Activated T-helper 2 cell treated with anti-CD3 and anti-CD28 coated beads, Interferon-gamma antibody, Interleukin-2, Interleukin-4, amounts not matched to agents 10 μg/mL and 5 μg/mL and 100 μg/mL, durations not matched to agents 14 hours and 24 hours and 36 hours (primary cell): ENCODE measurements at places on chromosomes 12 and 14.

DNA sequence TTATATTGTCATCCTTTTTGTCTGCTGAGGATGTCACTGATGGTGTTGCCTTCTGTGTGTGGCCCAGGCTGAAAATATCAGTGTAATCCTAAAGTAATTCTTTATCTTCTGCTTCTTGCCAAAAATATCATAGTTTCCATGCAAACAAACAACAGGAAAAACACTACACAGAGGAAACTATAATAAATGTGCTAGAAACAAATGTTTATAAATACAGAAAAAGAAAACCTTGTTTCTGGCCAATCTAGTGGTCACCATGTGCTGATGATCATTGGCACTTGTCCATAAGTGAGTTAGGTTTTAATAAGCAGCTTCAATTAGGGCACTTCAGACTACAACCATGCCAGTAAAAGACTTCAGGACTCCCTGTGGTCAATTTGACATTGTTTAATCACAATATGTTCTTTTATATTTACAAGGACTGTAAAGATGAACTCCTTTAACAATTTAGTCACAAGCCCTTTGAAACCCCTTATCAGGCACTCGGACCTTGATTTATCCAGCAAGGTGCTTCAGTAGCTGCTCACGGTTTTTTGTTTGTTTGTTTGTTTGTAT, 124.8 kb downstream of the TMTC3 start:
- H3K36me3 ChIP-seq: no peaks in the 10 kb centered on the region
- H3K4me3 ChIP-seq: no peak overlapping the region
- H3K27me3 ChIP-seq: no peaks in the 10 kb centered on the region
- no peak overlapping the region for H3K27ac ChIP-seq
- no peak for DNase-seq
- peaks cover 4% of the 10 kb centered on the region for H3K4me1 ChIP-seq

- no peaks in the 10 kb centered on the region for H3K27me3 ChIP-seq
- DNase-seq: no peak
- no peaks in the 10 kb centered on the region for H3K36me3 ChIP-seq
- no peak overlapping the region for H3K4me3 ChIP-seq
Observed at GRCh38 chr14:91729756-91730155, 2.1 kb downstream of the CATSPERB start.

- DNase-seq: no peak
- H3K27ac ChIP-seq: no peak overlapping the region
- H3K4me1 ChIP-seq: peaks cover 11% of the 10 kb centered on the region
- H3K4me3 ChIP-seq: no peak overlapping the region
- H3K27me3 ChIP-seq: no peaks in the 10 kb centered on the region
Observed at GRCh38 chr12:96223411-96224218, 29.4 kb downstream of the ELK3 start.

- H3K4me1 ChIP-seq: no peaks in the 10 kb centered on the region
- no peak for DNase-seq
- H3K27me3 ChIP-seq: no peaks in the 10 kb centered on the region
- no peak overlapping the region for H3K27ac ChIP-seq
Observed at GRCh38 chr12:132266370-132266769, 63.0 kb downstream of the GALNT9 start.

DNA sequence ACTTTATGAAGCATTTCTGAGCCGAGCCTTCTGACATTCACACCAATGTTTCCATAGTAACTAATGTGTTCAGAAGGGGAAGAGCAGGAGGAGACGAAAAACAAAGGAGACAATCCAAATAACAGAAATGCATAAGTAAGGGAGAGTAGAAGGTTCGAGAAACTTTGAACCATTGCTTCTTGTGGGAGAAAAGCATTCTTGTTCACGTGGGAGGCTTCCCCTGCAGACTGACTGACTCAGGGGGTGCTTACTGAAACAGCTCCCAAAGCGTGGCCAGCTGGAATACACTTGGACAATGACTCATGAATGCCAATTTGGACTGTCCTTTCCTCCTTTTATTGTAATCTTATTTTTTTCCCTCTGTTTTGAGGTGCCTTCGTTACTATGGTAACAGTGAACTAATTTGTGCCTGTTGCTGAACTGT, 73.9 kb downstream of the NEDD1 start:
- H3K27me3 ChIP-seq: peaks cover 10% of the 10 kb centered on the region
- no peak overlapping the region for H3K4me3 ChIP-seq
- H3K36me3 ChIP-seq: no peaks in the 10 kb centered on the region
- H3K4me1 ChIP-seq: peaks cover 5% of the 10 kb centered on the region

- H3K36me3 ChIP-seq: no peaks in the 10 kb centered on the region
- H3K4me1 ChIP-seq: no peaks in the 10 kb centered on the region
- peaks cover 37% of the 10 kb centered on the region for H3K27me3 ChIP-seq
- no peak overlapping the region for H3K27ac ChIP-seq
- no peak overlapping the region for H3K4me3 ChIP-seq
- DNase-seq: no peak
Observed at GRCh38 chr12:104006929-104007328, 41.3 kb downstream of the TDG start.

DNA sequence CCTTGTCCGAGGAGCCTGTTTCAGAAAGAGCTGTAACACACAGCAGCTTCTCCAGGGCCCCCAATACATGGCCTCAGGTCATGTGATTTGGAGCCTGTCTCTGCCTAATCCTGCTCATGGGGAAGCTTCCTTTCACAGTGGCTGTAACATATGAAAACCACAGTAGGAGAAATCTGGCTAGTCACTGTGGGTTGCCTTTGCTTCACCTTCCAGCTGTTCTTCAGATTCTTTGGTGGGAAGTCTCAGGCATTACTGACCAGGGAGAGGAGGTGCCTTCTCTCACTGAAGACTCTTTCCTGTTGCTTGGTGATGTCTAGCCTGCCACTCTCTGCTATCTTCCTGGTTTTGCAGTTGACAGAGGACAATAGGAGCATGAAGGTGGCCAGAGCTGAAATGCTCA, 350.6 kb downstream of the DPF3 start:
- H3K27ac ChIP-seq: no peak overlapping the region
- H3K4me1 ChIP-seq: peaks cover 2% of the 10 kb centered on the region
- no peak overlapping the region for H3K4me3 ChIP-seq
- H3K27me3 ChIP-seq: peaks cover 67% of the 10 kb centered on the region
- H3K36me3 ChIP-seq: no peaks in the 10 kb centered on the region

DNA sequence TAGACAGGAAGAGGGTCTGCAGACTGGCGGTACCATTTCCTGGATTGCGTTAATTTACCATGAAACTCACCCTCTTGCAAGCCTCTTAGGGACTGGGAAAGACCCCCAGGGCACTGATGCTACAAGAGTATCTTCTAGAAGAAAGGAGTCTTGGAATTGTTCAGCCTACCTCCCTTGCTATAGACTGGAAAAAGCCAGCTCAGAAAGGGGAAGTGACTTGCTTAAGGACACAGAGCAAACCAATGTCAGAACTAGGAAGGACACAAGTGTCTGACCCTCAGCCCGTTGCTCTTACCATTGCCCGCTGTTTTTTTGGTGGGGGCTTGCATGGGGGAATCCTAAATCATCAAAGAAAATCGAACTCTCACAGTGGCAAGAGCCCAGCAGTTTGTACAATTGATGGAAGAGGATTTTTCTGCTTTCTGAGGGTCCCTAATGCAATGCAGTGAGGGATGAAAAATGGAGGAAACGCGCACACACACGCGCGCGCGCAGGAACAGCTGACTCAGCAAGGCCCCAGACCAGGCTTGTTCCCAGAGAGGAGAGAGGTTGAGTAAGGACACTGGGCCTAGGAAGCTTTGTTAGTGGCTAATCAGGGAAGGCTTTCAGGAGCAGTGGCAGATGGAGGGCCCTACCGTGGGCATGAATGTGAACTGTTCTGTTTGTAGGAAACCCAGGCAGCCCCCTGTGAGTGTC, 50.9 kb downstream of the RIN3 start:
- peaks cover 40% of the 10 kb centered on the region for H3K27me3 ChIP-seq
- H3K36me3 ChIP-seq: peaks cover 16% of the 10 kb centered on the region
- H3K4me1 ChIP-seq: peaks cover 39% of the 10 kb centered on the region
- no peak overlapping the region for H3K4me3 ChIP-seq
- DNase-seq: no peak
- no peak overlapping the region for H3K27ac ChIP-seq

DNA sequence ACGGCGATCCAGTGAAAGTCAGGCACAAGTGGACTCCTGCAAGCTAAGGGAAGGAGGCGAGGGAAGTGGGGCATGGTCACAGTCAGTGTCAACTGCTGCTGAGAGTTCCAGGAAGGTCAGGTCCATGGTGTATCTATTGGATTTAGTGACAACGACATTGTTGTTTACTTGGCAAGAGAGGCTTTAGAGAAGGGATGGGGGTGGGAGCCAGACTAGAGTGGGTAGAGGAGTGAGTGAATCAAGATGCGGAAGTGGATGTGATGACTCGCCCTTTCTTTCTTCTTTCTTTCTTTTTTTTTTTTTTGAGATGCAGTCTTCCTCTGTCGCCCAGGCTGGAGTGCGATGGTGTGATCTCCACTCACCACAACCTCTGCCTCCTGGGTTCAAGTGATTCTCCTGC, 12.5 kb downstream of the P2RX7 start:
- DNase-seq: no peak
- H3K27ac ChIP-seq: peak overlapping the region; percentile 76
- no peak overlapping the region for H3K4me3 ChIP-seq
- H3K36me3 ChIP-seq: peaks cover 48% of the 10 kb centered on the region
- no peaks in the 10 kb centered on the region for H3K27me3 ChIP-seq

- peaks cover 76% of the 10 kb centered on the region for H3K27me3 ChIP-seq
- DNase-seq: no peak
- H3K4me1 ChIP-seq: peaks cover 26% of the 10 kb centered on the region
- H3K36me3 ChIP-seq: no peaks in the 10 kb centered on the region
Observed at GRCh38 chr12:26122061-26122680, 2.7 kb downstream of the BHLHE41 start.

DNA sequence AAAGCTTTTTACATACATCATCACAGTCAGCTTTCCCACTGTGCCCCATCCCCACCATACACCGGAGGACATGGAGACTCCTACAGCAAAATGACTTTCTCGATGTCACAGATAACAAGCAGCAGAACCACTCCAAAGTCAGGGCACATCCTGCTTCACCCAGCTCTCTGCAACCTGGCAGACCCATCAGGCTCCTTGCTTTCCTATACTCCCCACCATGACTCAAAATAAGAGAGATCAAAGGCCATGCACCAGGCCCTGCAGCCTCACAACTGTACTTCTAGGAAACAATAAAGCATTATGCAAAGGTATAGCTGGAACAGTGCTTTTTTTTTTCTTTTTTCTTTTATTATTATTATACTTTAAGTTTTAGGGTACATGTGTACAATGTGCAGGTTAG, 187.4 kb downstream of the DPF3 start:
- H3K27ac ChIP-seq: no peak overlapping the region
- no peaks in the 10 kb centered on the region for H3K36me3 ChIP-seq
- H3K4me1 ChIP-seq: peaks cover 5% of the 10 kb centered on the region
- no peak overlapping the region for H3K4me3 ChIP-seq

DNA sequence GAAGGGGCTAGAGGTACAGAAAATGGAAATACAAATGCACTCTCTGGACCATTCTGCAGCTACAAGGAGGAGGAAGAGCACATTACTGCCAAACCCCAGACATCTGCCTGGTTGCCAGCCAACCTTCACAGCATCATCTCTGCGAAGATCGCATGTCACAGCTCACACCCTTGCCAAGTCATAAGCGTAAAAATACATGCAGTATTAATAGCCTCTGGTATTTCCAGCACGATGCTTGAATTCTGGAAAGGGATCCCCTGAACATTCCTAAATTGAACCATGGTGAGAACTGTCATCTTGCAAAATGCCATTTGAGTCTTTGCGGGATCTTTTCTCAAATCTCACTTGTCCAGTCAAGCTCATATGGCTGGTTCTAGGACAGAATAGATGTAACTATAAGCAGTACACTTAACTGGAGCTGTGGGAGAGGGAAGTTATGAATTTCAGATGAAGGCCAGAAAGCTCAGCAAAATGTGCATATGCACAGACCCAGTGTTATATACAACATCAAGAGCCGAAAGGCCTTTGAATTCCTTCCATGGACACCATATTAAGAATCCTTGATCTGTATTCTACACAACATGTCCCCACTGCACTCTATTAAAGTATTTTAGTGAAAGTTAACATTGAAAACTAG, 211.6 kb downstream of the DUSP6 start:
- no peak for DNase-seq
- no peaks in the 10 kb centered on the region for H3K27me3 ChIP-seq
- H3K4me3 ChIP-seq: no peak overlapping the region
- H3K4me1 ChIP-seq: peaks cover 38% of the 10 kb centered on the region
- no peaks in the 10 kb centered on the region for H3K36me3 ChIP-seq
- H3K27ac ChIP-seq: no peak overlapping the region

DNA sequence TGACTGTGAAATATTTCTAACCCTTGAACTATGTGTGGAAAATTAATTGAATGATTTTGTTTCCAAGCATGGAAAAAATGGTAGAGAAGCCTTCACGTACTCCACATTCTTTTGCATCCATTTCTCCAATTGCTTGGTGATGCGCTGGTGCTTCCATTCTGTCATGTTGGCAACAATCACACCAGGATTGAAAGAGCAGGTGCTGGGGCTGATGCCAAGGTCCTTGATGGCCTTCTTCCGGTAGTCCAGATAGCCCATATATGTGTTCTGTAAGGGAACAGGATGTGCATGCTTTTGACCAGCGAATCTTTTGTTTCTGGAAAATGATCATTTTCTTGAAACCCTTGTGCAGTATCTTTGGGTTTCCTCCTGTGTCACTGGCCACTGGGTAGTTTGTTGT, 28.6 kb downstream of the TDG start:
- no peak for DNase-seq
- peaks cover 3% of the 10 kb centered on the region for H3K36me3 ChIP-seq
- H3K27me3 ChIP-seq: peaks cover 22% of the 10 kb centered on the region
- H3K27ac ChIP-seq: no peak overlapping the region
- H3K4me3 ChIP-seq: no peak overlapping the region

- peaks cover 73% of the 10 kb centered on the region for H3K4me1 ChIP-seq
- peak overlapping the region; percentile 51 for H3K27ac ChIP-seq
- peaks cover 49% of the 10 kb centered on the region for H3K36me3 ChIP-seq
- no peak overlapping the region for H3K4me3 ChIP-seq
- DNase-seq: no peak
Observed at GRCh38 chr12:104493496-104493895, 36.7 kb downstream of the CHST11 start.

DNA sequence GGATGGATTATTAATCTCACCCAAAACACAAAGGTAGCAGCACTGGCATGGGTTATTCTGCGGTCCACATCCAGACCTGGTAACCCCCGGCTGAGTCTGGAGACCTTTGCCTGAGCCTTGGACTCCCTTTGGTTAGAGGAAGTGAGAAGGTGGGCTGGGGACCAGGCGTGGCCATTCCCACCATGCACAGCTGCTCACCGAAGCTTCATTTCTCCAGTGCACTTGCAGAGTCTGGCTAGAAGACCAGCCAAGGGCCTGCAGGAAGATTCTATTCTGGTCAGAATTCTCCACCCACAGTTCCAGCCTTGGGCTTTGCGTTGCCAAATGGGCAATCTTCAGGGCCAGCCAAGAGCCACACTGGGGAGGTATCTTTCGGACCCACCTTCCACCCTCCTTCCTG, 73.0 kb downstream of the LGMN start:
- DNase-seq: no peak
- H3K36me3 ChIP-seq: peaks cover 74% of the 10 kb centered on the region
- H3K27me3 ChIP-seq: no peaks in the 10 kb centered on the region
- peak overlapping the region; percentile 1 for H3K27ac ChIP-seq
- peaks cover 43% of the 10 kb centered on the region for H3K4me1 ChIP-seq
- no peak overlapping the region for H3K4me3 ChIP-seq

GRCh38 chr12:24948420-24948756, 513 bp downstream of the BCAT1 start:
- peaks cover 42% of the 10 kb centered on the region for H3K4me1 ChIP-seq
- peak; percentile 9 for DNase-seq
- H3K27me3 ChIP-seq: peaks cover 45% of the 10 kb centered on the region
